ENCODE measurements at places on chromosomes 11 and 22. TPM values are rescaled to one million over a fixed set of nuclear protein-coding genes. Genes with fewer than 3 reads are reported as not detected.

DNA sequence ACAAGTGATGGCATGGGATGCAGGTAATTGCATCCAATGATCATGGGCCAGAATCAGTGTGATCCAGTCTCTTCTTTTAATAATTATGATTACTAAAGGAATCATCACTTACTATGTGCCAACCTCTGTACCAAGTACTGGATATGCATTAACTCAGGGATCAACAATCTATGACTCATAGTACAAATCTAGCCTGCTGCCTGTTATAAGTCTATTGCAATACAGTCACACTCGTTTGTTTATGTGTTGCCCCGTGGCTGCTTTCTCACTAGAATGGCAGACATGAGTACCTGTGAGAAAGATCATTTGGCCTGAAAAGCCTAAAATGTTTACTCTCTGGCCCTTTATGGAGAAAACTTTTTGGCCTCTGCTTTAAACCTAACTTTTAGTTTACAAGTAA is 45.0 kb downstream of the OR6Q1 start:
- no peak for DNase-seq

GRCh38 chr22:32204040-32204855 is 625 bp downstream of the RFPL2 start:
- DNase-seq, result no peak

GRCh38 chr11:27291954-27292636 is 70.9 kb downstream of the CCDC34 start:
- DNase-seq, result no peak

DNA sequence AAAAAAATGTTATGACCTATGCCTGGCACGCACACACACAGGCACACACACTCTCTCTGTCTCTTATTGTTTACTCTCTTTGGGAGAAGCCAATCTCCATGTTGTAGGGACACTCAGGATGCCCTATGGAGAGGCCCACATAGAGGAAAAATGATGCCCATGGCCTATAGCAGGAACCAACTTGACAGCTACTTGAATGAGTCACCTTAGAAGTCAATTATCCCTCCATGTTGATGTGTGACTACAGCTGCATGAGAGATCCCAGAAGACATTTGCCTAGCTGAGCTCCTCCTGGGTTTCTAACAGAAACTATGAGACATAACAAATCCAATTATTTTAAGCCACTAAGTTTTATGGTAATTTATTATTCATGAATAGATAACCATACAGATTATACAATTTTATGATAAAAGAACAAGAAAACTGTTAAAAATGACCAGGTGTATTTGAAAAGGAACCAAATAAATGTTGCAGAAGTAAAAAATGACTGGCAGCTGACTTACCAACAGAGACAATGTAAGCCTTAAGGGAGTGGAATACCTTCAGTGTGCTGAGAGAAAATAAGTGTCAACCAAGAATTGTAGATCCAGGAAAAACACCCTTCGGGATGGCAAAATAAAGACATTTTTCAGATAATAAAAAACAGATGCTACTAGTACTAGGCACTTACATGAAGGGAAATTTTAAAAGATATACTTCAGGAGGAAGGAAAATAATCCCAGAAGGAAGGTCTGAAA is 403.7 kb upstream of the SYN3 start:
- DNase-seq, result no peak

DNA sequence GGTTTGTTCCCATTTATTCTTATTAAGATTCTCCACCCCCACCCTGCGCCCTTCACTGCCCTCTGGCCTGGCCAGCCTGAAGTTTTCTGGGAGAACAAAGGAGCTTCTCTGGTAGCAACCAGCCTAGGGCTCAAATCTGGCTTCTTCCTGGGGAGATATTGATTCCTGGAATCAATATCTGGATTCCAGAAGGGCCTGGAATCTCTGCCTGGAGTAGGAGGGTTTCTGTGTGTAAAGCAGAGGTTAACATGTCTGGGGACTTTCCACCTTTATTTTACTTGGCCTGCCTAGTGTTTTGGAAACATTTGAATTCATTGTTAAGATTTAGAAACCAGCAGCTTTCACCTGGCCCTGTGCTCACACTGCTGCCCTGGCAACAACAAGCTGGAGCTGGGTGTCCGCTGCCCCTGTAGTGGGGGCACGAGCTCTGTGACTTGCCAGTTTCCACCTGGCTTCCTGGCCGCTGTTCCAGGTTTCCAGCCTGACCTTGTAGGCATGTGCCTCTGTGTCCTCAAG is 5.5 kb downstream of the C11orf91 start:
- no peak for DNase-seq

GRCh38 chr11:9951807-9952206 is 287.9 kb downstream of the SWAP70 start:
- DNase-seq, result no peak

GRCh38 chr11:85759915-85760314 is 51.0 kb downstream of the SYTL2 start:
- no peak for DNase-seq

GRCh38 chr11:70410276-70411205 is 12.2 kb downstream of the CTTN start:
- no peak for DNase-seq

DNA sequence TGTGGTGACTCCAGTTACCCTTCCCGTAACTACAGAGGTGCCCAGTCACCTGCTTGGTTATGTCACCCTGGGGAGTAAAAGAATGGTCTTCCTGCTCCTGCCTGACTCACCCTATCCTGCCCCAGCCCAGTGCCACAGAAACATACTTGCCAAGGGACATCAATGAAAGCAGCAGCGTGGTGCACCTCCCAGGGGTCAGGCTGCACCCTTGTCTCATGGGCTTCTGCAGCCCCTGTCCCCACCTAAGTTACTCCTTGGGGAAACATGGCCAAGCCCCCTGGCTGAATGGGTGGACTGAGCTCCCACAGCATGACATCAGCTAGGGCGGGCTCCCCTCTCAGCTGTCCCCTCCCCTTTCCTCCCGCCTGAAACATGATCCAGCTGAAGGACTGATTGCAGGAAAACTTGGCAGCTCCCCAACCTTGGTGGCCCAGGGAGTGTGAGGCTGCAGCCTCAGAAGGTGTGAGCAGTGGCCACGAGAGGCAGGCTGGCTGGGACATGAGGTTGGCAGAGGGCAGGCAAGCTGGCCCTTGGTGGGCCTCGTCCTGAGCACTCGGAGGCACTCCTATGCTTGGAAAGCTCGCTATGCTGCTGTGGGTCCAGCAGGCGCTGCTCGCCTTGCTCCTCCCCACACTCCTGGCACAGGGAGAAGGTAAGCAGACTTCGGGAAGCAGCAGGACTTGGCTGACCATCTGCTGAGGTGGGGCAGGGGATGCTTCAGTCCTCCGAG is at the start of gene HTR3A:
Gene HTR3A (plus strand): TSS at position 368 of the 730 bp plus-strand sequence. CDS start 218 bp downstream, at position 586.
- DNase-seq, result no peak

DNA sequence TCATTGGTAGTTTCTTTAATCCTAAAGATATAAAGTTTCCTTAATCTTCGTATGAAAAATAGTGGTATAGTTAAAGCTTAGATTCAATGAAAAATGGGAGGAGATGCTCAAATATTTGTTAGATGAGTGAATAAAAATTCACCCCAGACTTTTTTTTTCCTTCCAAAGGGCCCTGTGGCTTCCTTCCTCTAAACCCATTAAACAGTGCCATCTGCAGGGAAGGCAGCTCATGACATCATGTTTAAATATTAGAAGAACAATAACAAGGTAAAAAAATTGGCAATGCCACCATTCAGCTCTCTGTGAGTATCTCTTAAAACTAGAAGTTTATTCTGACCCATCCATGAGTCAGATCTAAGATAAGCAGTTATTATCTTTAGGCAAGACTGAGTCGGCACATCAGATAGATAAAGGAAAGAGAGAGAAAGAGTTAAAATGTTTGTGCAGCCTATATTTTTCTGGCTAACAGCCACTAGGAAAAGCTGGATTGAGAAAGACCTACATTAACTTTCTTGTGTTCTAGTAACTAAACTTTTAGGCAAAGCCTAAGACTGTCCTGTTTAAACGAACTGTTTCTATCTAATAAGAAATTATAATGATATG is 19.1 kb upstream of the OOSP1 start:
- no peak for DNase-seq

HEPACAM gene
- total RNA-seq, result not detected

POU2AF2 gene
- not detected for total RNA-seq

RASSF10 gene
- not detected for total RNA-seq

LUZP2 gene
- not detected for total RNA-seq

NAALAD2 gene
- not detected for total RNA-seq

Measured in CD4-positive, CD25-positive, alpha-beta regulatory T cell (primary cell).